CD8-positive, alpha-beta T cell (primary cell): ENCODE measurements at places on chromosomes 6 and 20. TPM values are rescaled to one million over a fixed set of nuclear protein-coding genes. Genes with fewer than 3 reads are reported as not detected.

GRCh38 chr20:5074232-5074674, 45.5 kb downstream of the PCNA start:
- no peak for DNase-seq

DNA sequence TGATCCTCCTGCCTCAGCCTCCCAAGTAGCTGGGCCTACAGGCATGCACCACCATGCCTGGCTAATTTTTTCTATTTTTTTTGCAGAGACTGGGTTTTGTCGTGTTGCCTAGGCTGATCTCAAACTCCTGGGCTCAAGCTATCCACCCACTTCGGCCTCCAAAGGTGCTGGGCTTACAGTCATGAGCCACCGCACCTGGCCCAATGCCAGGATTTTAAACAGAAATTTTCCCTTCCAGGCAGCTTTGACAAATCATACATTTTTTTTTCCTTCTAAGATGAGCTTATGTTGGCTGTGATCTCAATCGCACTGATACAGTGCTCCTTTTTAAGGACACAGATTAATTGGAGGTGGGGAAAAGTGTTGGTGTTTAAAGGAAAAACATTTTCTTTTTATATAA, 73.2 kb upstream of the CD2AP start:
- DNase-seq, result no peak

GRCh38 chr6:3324262-3324942, 65.7 kb downstream of the PSMG4 start:
- DNase-seq, result no peak

GRCh38 chr6:155313602-155314091, 637 bp downstream of the TFB1M start:
- DNase-seq, result no peak

- no peak for DNase-seq
Measured at GRCh38 chr20:36856195-36856594, 19.7 kb upstream of the TLDC2 start.

- no peak for DNase-seq
Measured at GRCh38 chr6:51598171-51598570, 489.2 kb downstream of the PKHD1 start.

DNA sequence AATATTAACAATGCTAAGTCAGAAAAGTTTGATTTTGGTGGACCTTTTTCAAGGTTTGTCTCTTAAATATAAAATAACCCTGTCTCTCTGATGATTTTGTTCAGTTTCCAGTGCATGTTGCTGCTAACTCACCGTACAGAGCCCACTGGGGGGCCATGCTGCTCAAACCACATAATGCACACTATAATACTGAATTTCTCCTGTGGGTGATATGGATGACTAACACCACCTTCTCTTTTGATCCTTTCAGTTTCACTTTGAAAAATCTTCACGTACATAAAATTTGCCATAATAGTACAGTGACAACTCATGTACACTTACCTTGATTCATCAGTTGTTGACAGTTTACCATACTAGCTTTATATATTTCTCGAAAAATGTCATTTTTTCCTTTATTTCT, 506.6 kb upstream of the MAN1A1 start:
- DNase-seq, result no peak

Gene NEDD9
- 44.2 TPM for total RNA-seq
